ENCODE measurements at places on chromosomes 2 and 18.

GRCh38 chr18:73901566-73901965, 246.1 kb downstream of the FBXO15 start:
- no peak for DNase-seq

DNA sequence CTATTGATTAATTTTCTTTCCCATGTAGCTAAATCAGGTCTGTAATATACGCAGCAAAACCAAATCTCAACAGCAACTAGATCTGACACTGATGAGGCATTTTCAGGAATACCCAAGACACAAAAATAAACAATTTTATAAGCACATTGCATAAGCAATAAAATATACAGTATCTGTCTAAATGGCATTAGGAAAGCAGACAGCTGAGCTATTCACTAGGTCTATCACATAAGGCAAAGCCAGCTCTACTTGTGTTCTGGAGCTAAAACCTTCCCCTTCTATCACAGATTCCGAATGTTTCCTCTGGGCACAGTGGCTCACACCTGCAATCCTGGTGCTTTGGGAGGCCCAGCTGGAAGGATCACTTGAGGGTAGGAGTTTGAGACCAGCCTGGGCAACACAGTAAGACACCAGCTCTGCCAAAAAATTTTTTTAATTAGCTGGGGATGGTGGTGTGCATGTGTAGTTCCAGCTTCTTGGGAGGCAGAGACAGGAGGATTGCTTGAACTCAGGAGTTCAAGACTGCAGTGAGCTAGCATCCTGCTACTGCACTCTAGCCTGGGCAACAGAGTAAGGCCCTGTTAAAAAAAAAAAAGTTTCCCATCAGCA, 21.1 kb downstream of the PTPN2 start:
- DNase-seq: no peak

DNA sequence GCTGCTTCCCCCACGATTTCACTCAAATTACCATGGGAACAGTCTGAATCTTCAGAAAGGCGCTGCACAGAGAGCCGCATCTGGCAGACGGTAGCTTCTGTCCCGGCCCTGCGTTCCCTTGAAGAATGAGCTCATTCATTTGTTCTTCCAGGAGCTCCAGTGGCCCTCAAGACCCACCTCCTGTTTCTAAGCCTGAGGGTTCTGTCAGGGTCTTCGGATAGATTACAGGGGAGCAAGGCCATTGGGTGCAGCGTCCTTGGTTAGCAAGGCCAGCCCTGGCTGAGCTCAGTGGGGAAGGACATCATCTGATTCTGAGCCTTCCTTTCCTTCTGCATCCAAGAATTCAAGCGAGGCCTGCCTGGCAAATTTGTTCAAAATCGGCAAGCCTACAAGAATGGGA, 111.9 kb downstream of the PDCL3 start:
- DNase-seq: no peak

GRCh38 chr2:24832521-24832920, 39.3 kb downstream of the CENPO start:
- DNase-seq: no peak

GRCh38 chr2:148998165-148998830, 40.2 kb upstream of the LYPD6B start:
- DNase-seq: peak; percentile 35

GRCh38 chr2:216006164-216006663, 7.1 kb downstream of the MREG start:
- no peak for DNase-seq

- no peak for DNase-seq
Measured at GRCh38 chr2:60365556-60365955, 187.9 kb downstream of the BCL11A start.

GRCh38 chr2:3307901-3308300, 69.7 kb downstream of the EIPR1 start:
- no peak for DNase-seq

DNA sequence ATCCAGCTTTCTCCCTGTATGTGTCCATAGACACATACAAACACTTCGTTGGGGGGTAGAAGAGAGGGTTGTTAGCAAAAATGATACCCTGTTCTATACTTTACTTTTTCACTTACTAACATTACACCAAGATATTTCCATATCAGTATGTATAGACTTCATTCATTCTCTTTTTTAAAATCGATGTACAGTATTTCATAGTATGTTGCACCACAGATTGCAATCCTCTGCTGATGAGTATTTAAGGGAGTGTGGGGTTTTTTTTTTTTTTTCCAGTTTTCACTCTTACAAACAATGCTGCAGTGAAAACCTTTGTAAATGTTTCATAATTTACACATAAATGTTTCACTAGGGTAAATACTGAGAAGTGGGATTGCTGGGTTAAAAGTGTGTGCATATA, 402.3 kb downstream of the LRATD1 start:
- DNase-seq: no peak

DNA sequence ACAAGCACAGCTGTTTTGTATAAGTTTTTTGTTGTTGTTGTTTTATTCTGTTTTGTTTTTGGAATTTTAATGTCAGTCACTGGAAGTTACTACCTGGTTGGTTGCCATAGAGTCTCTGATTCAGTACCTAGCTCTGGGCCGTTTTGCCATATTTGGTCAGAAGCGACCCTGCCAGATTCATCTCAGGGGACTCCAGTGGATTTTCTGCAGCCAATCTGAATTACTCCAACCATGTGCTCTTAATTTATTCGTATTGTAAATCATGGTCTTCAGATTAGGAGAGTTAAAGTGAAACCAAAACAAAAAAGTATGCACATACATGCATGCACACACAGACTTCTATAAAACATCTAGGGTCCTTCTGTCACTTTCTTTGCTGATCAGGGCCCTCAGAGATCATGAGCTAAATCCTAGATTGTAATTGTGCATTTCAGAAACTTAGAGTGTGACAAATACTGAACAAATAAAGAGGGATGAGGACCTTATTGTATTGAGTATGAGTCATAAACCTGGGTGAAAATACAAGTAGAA, 317.4 kb upstream of the UBE2E3 start:
- no peak for DNase-seq

- DNase-seq: no peak
Measured at GRCh38 chr2:115596659-115597375, 1154.4 kb downstream of the DPP10 start.

DNA sequence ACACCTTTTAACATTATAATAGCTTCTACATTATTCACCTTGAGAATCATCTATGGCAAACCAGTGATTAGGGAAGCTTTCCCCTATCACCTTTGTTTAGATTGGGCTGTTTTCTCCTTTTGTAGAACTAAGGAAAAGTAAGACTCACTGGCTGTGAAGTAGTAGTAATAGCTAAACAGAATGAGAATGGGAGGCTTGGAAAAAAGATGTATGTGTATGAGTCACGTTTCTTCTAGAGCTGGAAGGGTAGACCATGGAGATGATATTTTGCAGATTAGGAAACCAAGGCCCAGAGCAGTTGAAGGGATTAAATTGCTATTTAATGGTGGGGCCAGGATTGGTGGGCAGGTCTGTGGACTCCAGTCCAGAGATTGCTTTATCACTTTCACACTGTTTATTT, 214.5 kb downstream of the MCFD2 start:
- no peak for DNase-seq

DNA sequence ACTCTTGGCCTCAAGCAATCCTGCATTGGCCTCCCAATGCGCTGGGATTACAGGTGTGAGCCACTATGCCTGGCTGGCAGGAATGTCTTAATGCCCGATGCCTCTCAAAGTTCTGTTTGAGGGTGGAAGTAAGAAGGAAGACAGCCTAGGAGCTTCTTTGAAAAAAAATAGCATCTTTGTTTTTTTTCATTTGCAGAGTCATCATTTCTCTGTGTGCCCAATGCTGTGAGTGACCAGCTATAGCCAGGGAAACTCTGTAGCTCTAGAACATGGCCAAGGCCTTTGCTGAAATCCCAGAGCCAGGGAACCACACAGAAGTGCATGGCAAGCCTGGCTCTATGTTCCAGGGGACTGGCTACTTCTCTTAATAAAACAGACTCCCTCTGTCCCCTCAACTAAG, 260.0 kb downstream of the C1D start:
- DNase-seq: no peak

DNA sequence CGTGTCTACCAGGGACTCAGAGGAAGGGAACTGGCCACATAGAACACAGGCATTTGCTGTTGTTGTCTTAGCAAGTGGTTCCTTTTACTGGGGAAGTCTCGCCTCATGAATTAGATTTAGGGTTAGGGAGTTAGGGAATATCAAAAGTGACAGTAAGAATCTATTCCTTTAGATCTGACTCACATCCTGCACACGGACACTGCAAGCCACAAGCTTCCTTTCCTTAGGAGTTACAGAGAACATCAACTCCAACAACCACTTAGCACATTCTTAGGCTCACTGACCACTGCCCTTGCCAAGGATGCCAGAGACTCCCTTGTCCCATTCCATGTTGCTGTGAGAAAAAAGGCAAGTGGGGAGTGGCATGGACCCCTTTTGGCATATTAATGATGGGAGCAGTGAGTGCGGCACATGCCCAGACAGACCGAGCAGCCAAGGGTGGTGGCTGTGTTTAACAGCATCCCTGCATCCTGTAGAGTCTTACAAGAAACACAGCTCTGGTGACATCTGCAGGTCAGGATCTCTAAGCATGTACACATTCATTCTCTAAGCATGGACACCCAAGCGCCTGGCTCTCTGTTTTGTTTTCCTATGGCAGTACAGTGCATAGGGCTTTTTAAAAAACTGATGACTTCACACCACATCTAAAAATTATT, 745.6 kb upstream of the RAB6C start:
- peak; percentile 3 for DNase-seq

GRCh38 chr2:100013892-100014677, 128.3 kb downstream of the AFF3 start:
- no peak for DNase-seq

DNA sequence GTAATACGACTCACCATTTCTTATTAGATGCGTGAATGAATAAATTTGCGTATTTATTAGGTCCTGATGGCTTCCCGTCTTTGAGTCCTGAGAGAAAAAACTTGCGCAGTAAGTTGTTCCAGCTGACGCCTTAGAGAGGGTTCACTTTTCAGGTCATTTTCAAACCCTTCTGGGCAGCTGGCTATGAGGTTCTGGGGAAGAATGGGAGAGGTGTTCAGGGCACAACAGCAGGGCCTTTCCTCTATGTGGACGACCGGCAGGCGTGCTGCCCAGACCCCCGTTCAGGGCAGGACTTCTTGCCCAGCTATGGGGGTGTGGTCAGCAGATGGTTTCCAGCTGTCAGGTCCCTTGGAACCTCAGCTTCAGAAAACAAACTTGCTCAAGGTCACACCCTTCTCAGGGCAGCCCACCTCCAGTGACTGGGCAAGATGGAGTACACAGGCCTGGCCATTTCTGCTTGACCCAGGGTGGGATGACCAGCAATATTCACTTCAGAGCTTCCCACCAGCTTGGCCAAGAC, 61.1 kb upstream of the TNP1 start:
- DNase-seq: no peak

DNA sequence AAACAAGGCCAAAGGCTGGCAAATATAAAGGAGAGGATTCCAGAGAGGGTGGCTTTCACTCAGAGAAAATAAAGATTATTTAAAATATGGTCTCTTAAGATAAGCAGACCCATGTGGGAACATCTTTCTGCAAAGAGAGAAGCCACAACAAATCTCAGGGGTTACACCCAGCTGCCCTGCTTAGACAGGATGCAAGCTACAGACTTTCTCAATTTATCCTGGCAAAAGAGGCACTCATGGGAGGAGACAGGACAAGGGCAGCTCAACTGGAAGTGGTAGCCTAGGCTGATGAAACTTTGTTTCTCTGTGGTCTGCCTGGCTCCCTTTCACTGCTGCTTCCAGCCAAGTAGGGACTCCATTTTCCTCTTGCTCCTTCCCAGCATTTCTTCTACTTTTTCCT, 25.9 kb upstream of the SULT1C4 start:
- DNase-seq: no peak

GRCh38 chr18:36771245-36771644, 57.6 kb downstream of the TPGS2 start:
- no peak for DNase-seq

GRCh38 chr2:155381436-155381835, 682.9 kb downstream of the KCNJ3 start:
- no peak for DNase-seq

DNA sequence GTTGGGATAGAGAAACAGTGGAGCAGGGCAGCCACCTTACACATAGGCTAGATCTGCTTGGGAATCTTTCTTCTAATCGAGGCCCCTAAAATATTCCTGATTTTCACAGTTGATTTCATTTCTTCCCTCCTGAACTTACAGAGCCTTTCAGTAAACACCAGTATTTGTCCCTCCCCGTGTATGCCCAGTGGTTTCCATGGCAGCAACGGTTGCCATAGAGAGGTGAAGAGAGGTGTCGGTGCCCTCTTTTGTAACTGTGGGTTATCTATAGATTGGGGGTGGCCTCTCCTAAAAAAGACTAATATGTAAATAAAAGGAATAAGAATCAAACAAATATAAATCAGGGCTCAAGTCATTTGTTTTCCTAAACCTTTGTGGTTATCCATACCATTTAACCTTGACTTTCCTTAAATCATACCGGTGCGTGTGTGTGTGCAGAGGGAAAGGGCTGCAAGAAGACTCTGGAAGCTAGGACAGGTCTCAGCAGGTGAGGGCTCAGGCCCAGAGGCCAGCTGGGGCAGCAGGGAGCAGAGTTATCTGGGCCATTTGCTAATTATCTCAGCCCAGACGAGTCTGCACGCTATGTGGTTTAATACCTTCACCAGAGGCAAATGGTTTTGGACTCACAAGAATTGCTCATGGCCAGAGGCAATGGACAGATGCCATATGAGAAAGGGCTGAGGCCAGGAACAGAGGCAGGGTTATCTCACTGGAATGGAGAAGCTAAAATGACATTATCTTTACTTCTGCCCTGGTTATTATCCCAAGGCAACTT, 35.5 kb downstream of the LIPG start:
- peak; percentile 39 for DNase-seq

DNA sequence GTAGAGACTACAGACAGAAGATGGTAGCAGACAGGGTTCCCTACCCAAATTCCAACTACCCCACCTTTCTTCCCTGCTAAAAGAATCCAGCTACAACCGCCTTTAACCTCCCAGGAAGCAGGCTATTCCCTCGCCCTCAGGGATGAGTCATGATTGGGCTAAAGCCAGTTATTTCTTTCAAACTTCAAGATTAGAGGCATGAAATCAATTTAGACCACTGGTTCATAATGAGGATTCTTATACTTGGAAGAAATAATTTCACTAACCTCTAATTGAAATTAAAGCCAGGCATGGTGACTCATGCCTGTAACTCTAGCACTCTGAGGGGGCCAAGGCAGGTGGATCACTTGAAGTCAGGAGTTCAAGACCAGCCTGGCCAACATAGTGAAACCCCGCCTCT, 20.0 kb downstream of the TRIP12 start:
- no peak for DNase-seq
